ENCODE measurements at places on chromosomes 13 and 19.

DNA sequence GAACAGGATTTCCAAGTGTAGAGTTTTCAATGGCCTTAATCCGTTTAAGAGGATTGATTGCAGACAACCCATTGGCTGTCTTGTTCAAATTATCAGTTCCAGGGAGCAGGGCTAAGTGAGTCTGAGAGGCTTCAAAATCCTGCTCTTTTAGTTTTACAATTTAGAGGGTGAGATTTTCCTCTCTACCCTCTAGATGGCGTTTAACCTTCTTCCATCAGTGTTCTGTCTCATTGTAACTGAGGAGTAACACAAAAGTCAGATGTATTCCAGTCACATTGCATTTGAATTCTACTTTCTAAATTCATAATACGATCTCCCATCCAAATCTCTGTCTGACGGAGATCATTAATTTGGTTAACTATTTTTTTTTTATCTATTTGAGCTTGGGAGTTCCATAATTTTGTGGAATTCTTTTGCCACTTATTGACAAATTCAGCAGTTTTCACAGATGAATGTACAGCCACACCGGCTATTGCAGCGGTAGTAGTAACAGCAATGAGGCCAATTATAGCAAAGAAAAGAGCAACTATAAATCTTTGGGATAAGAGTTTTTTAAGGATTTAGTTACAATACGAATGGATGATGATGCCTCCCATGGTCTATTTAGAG is 7.8 kb upstream of the C19orf84 start:
- no peak for DNase-seq

- DNase-seq, result no peak
These were observed at the start of gene BBC3 for GRCh38 chr19:47230921-47231214. Gene BBC3 (minus strand): TSS chr19:47231199. CDS start chr19:47228431, 2,768 bp downstream.

DNA sequence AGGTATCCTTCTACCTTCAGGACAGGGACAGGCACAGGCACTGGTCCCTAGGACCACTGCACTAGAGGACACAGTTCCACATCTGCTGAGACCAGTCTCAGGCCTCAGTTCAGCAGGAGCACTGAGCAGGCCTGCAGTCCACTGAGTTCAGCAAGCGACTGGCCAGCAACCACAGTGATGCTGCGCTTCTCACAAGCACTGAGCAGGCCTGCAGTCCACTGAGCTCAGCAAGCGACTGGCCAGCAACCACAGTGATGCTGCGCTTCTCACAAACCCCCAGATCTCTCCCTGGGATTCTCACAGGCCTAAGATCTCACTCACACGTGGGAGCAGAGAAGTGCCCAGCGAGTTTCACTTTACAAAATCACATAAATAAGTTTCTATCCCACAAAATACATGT is 140.6 kb downstream of the IRS2 start:
- no peak for DNase-seq

DNA sequence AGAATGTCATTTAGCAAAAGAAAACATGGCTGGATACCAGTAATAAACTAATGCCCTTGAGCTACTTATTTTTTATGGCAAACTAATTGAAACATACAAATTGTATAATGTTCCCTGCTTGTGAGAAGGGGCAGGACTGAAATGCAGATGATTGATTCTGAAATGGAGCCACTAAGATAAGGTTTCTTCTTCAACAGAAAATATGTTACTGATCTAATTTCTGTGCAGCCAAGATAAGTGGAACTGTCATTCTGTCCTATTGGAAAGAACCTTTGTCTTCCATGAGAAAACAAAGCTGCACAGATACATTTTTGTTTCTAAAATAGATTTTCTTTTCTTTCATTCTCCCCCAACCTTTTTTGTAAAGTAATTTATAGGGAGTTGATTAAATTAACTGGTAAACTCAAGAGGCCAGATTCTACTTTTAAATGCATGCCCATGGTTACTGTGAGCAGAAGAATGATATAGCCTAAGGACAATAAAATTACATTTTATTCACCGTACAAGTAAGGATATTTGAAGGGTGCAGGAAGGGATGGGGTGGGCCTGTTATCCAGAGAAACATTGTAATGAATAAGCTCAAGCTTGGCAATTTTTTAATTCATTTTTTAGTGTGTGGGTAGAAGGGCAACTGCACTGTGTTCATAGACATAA is 39.9 kb downstream of the STARD13 start:
- no peak for DNase-seq

DNA sequence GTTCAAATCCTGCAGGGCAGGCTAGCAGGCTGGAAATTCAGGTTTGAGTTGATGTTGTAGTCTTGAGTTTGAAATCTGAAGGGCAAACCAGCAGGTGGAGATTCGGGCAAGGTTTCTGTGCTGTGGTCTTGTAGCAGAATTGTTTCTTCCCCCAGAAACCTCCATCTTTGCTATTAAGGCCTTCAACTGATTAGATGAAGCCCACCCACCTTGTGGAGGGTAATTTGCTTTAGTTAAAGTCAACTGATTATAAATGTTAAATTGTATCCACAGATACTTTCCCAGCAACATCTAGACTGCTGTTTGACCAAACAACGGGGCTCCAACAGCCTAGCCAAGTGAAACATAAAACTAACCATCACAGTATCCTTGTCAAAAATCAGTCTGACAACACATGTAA is 9.4 kb downstream of the IPO5 start:
- DNase-seq, result no peak

- no peak for DNase-seq
These were observed 52.0 kb upstream of the C13orf46 start for GRCh38 chr13:114025714-114026431.

DNA sequence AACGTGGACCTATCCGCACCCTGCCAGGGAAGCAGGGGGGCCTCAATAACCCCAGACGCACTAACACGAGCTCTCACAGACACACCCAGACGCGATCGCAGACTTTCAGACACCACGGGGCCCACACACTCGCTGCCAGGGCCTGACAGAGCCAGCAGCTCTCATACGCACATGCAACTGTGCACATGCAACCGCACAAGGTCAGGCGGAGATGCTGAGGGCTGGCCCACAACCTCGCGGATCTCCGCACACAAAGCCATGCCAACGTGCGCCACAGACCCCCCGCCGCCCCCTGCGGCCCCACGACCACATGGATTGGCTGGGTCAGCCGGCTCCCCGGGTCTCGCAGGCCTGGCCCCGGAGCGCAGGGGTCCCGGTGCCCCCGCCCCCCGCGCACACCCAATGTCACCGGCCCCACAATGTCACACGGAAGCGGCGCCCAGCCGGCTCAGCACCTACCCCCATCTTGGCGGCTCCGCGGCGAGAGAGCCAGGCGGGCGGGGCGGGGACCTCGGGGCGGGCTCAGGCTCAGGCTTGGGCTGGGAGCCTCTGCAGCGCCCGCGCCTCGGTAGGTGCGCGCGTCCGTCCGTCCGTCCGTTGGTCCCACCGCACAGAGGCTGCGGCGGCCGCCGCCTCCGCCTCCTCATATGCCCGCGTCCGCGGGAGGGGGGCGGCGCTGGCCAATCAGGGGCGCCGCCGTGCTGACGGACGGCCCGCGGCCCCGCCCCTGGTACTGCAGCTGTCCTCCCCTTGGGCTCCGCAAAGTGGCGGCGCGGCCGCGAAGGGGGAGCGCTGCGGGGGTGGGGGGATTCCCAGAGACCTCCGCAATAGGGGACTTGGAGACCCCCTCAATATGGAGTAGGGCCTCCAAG is at the start of gene ATP1A3:
ATP1A3 (minus strand) TSS at position 619 of the 872 bp plus-strand sequence; CDS start at position 465, 154 bp downstream.
- no peak for DNase-seq

GRCh38 chr13:57635541-57636085 is 4.1 kb downstream of the PCDH17 start:
- no peak for DNase-seq

DNA sequence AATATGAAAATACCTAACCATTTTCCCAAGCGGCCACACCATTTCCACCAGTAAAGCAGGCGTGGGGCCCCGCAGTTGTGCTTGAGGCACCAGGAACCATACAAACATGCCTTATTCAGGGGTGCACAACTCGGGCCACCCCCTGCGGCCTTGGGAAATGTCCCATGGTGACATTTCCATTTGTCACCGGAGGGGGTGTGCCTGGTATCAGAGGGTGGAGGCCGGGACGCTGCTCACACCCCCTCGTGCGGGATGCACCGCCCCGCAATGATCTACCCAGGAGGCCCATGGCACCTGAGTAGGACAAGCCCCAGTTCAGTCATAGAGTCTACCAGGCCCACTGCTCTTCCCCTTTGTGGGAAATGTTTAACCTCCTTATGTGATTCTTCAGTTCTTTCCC is 218.8 kb downstream of the TEX29 start:
- no peak for DNase-seq

GRCh38 chr19:34316741-34317301 is 48.2 kb upstream of the GPI start:
- DNase-seq, result no peak

GRCh38 chr19:46944918-46945628 is 74.6 kb upstream of the NPAS1 start:
- peak; percentile 34 for DNase-seq

DNA sequence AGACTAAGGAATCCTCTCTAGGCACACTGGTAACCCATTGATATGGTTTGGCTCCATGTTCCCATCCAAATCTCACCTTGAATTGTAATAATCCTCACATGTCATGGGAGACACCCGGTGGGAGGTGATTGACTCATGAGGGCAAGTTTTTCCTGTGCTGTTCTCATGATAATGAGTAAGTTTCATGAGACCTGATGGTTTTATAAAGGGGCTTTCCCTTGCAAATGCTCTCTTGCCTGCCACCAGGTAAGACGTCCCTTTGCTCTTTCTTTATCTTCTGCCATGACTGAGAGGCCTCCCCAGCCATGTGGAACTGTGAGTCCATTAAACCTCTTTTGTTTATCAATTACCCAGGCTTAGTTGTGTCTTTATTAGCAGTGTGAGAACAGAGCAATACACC is 81.4 kb upstream of the GPC6 start:
- DNase-seq, result no peak

All from breast epithelium (tissue), 4 donors.